Activated T-cell treated with anti-CD3 and anti-CD28 coated beads for 24 hours (primary cell): ENCODE measurements at places on chromosomes 13 and 19.

- no peak for DNase-seq
Measured at GRCh38 chr19:54387991-54388801, 23.5 kb upstream of the LAIR1 start.

DNA sequence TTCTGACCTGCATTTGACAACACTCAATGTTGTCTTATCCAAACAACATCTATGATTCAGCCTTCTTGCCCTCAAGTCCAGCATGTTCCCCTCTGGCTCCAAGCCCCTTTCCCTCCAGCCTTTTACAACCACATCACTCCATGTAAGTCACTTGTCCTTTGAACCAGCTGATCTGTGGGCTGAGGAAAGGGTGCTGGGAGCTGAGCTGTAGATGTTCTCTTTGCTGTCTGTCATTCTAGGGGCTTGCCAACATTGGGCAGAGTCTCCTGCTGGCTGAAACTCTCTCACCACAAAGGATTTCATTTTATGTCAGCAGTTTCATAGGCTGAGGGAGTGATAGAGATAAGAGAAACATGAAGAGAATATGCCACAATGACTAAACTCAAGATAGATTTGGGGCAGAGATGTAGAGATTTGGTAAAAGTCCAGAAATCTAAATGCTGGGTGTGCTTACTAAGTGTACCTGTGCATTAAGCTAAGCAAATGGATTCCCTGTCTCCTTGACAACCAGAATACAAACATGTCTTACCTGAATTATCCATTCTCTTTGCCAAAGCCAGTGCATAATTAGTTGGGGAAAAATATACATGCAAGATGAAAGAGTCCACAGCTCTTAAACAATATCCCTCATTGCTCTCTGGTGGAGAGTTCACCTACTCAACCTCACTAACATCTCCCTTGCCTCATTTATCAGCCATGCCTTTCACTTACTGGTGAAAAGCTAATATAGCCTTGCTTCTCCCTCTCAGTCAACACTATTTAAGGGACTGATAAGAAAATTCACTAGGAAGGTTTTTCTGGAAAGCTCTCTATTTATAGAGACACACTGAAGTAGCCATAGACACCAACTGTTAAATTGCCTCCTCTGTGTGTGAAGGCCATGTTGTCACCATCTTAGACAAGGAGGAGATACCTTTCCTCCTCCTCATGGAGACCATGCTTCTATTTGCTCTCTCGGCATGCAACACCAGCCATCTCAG is 175.5 kb upstream of the SERP2 start:
- peak; percentile 11 for DNase-seq

- DNase-seq: no peak
Measured at GRCh38 chr13:20195801-20196200, 3.1 kb upstream of the GJB2 start.

- no peak for DNase-seq
Measured at GRCh38 chr13:50664951-50665350, 178.5 kb downstream of the DLEU7 start.

DNA sequence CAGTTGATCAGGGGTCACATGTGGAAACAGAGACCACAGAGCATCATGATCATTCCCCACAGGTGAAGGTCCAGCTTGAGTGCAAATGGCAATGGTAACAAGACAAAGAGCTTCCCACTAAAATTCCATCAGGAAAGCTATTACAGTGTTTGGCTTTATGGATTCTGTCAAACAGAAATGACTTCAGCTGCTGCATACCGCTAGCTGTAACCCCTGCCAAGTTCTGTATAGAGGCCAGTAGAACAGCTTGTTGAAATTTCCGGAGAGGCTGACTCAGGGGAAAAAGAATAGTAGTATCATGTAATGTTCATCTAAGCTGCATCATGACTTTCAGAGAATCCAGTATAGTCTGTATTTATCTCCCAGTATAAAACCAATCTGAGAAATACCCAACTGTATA is 1704.7 kb downstream of the SLITRK5 start:
- DNase-seq: no peak

DNA sequence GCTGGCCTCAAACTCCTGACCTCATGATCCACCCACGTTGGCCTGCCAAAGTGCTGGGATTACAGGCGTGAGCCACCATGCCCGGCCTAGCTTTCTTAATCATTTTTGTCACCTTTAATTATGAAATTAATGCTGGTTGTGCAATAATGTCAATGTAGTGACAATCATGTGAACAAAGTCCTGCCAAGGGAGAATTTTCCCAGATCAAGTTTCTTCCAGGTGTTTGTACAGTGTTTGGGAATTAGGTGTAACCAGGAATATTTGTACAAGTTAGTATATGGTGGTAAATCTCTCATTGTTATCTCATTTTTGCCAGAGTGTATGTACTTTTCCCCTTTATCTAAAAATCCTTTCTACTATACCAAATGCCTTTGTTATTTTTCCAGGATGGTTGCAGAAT is 171.1 kb downstream of the UGGT2 start:
- no peak for DNase-seq

DNA sequence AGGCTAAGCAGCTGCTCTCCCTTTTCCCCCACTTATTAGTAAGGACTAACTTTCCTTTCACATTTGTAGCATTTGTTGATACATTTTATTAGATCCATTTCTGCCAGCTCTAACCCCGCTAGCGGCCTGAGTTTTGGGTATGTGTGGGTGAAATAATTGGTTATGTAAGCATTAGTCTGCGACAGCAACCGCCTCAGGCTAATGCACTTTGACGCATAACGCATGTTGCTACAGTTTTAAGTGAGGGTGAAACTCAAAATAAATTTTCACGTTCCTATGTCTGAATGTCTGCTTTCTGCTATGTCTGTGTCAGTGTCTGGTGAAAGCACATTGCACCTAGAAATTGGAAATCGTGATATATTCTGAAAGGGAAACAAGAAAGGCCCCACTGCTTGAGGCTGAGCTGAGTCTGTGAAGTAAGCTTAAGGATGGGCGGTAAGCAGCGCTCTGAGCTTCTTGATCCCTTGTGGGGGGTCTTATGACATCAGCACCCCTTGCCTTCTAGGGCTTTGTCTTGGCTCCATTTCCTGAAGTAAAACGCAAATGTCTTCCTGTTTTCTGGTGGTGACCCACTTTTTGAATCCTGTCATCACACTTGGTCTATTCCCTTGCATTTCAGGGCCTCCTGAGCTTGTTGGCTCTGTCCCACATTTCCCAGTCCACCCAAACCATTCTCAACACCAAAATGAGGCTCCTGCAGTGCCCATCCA is 648.3 kb upstream of the ARGLU1 start:
- no peak for DNase-seq

- peak; percentile 67 for DNase-seq
Measured at GRCh38 chr19:17079710-17080439, 4.3 kb downstream of the MYO9B start.

DNA sequence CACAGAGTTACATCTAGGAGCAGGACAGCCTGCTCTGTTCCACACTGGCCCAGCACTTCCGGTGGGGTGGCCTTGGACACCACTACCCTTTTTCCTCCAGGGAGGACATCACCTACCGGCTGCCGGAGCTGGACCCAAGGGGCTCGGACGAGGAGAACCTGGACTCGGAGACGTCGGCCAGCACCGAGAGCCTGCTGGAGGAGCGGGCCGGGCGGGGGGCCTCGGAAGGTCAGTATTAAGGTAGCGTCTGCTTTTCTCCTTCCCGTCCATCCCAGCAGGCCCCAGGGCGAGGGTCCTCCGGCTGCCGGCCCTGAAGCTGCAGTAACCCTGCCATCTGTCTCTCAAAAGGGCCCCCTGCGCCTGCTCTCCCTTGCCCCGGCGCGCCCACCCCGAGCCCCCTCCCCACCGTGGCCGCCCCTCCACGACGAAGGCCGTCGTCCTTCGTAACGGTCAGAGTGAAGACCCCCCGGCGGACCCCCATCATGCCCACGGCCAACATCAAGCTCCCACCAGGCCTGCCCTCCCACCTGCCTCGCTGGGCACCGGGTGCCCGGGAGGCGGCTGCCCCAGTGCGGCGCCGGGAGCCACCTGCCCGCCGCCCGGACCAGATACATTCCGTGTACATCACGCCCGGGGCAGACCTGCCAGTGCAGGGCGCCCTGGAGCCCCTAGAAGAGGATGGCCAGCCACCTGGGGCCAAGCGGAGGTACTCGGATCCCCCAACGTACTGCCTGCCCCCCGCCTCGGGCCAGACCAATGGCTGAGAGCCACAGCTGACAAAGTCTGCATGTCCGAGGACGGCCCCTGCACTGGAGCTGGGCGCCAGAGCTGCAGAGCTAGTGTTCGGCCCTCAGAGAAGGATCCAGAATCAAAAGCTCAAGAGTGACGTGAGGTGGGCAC is 3.4 kb upstream of the USE1 start:
- no peak for DNase-seq

DNA sequence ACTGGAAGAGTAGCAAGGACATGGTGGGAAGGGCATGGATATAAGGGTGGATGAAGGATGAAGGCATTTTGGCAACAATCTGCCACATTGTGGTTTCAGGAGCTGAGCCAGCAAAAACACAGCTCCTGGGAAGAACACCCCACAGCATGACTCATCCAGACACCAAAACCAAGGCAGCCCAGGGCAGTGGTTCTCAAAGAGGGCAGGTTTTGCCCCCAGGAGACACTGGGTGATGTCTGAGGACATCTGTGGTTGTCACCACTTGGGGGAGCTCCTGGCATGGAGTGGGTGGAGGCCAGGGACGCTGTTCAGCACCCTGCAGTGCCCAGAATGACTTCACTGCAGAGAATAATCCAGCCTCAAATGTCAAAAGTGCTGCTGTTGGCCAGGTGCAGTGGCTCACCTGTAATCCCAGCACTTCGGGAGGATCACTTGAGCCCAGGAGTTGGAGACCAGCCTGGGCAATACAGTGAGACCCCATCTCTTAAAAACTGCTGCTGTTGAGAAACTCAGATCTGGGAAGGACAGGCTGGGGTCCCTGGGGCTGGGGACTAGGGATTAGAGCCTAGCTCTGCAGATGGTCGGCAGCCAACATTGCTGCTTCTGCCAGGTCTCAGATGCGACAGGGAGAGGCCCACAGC is 16.1 kb downstream of the ZFR2 start:
- peak; percentile 6 for DNase-seq

DNA sequence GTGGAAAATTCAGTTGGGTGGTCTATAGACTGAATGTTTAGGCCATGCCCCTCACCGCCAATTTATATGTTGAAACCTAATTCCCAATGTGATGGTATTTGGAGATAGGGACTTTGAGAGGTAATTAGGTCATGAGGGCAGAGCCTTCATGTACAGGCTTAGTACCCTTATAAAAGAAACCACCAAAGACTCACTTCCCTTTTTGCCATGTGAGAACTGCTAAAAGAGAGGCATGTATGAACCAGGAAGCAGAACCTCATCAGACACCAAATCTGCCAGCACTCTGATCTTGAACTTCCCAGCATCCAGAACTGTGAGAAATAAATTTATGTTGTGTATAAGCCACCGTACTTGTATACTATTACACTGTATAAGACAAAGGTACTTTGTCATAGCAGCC is 40.6 kb downstream of the UQCRFS1 start:
- DNase-seq: no peak

- DNase-seq: no peak
Measured at GRCh38 chr19:47509973-47510372, 4.9 kb downstream of the NAPA start.

- DNase-seq: no peak
Measured at GRCh38 chr13:99085139-99085807, 107.4 kb upstream of the DOCK9 start.

DNA sequence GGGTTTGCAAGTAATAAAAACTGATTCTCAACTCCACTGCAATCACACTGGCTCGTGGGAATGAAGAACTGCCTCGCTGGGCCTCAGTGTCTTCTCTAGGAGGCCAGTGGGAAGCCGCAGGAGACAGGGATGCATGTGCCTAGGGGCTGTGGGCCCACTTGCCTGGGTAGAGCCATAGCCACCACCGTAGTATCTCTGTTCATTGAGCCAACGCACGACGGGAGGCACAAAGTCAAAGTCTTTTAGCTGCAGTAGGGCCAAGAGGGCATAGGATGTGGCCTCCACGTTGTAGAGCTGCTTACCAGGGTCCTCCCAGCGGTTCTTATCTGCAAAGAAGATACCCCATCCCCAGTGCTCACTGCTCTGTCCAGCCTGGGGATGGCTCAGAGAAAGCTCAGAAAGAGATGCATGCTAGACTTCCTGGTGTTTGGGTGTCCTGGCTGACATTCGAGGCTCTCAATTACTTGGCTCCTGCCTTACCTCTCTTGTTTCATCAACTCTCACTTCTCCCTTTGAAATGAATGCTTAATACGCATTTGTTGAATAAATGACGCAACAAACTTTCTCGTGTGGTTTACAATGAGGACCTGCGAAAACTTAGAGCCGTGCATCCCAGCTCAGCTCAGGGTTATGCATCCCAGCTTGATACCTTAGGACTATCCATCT is 16.1 kb upstream of the TNFSF14 start:
- no peak for DNase-seq

- DNase-seq: no peak
Measured at GRCh38 chr13:111006506-111007031, 91.7 kb upstream of the ANKRD10 start.

- no peak for DNase-seq
Measured at GRCh38 chr13:88456151-88456550, 785.0 kb downstream of the SLITRK5 start.

DNA sequence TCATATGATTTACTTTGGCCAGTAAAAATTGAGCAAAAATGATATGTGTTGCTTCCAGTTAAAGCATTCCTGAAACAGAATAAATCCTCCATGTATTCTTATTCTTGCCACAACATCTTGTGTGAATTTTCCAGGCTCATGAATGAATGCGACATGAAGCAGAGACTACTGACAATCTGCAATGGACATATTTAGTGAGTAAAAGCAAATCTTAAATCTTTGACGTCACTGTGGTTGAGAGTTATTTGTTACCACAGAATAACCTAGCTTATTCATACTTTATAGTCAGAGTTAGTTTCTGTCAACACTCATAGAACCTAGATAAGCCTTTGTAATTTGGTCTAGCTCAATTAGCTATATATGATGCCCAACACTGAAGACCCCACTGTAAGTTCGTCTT is 1443.1 kb downstream of the PCDH9 start:
- DNase-seq: no peak

GRCh38 chr19:57110592-57111328 is 9.0 kb upstream of the USP29 start:
- no peak for DNase-seq
